ENCODE measurements at places on chromosomes 16 and 17. TPM values are rescaled to one million over a fixed set of nuclear protein-coding genes. Genes with fewer than 3 reads are reported as not detected.

ADORA2B gene
- 1.4 TPM for polyA plus RNA-seq

DNA sequence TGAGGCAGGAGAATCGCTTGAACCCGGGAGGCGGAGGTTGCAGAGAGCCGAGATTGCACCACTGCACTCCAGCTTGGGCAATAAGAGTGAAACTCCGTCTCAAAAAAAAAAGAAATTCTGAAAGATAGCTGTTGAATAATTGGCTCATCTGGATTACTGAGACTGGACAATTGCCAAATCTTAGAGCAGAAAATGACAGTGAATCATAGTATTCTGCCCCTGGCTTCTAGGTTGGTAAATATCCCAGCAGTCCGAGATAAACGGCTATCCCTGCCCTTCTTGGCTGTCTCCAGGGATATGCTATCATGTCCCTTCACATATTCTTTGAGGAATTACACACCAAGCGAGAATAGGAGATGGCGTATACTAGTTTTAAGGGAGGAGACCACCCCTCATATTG, 35.5 kb upstream of the METTL16 start:
- no peak for DNase-seq

GRCh38 chr17:78541488-78542206, 35.5 kb downstream of the DNAH17 start:
- DNase-seq = no peak

- no peak for DNase-seq
Measured at GRCh38 chr17:49338883-49339282, 23.2 kb downstream of the ZNF652 start.

GRCh38 chr16:27722892-27723450, 173.0 kb downstream of the KATNIP start:
- no peak for DNase-seq

DNA sequence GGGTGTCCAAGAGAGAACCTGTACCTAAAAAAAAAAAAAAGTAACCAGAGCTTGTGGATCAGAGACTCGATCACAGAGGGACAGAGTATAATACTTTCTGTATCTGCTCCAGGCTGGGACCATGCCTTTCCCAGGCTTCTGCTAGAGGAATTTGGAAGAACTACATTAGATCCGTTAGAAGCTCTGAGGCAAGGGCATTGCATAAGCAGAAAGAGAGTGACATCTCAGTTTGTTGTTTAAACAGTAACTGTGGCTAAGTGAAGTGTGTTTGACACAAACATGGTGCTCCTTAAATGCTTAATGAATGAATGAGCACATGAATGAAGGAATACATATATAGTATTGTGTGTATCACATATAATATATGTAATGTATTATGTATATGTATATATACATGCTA, 131.2 kb downstream of the HS3ST3B1 start:
- DNase-seq = no peak

GRCh38 chr17:43745541-43745940, 13.1 kb downstream of the SOST start:
- DNase-seq = no peak

MYH3 gene
- polyA plus RNA-seq = 2.8 TPM

- peak; percentile 36 for DNase-seq
Measured at GRCh38 chr17:40499551-40500189, 1.8 kb downstream of the TNS4 start.
